Stimulated activated CD4-positive, alpha-beta T cell treated with anti-CD3 and anti-CD28 coated beads, Interleukin-4, amount 100 ng/mL, for 1 hour (primary cell): ENCODE measurements at places on chromosomes 6 and 20.

DNA sequence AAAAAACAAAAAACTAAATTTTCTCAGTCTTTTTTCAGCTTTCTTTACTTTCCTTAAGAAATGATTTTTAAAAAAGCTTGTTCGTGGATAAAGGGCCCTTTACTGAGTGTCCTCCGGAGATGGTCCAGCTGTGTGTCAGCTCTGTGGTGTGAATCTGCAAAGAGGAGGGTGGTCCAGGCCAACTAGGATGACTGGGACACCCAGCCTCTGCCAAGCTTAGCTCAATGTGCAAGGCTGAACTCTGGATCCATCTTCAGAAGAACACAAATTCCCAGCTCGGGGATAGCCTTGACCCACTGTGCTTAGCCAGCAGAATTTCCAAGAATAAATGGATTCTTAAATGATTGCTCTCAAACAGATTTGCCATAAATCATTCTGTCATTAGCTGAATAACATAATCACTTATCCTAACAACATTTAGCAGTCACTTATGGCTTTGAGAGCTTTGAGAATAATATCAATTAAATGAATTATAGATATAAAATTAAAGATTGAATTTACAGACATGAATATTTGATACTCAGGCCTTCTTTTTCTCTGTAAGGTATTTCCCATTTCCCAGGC lies 14.2 kb upstream of the CALHM5 start:
- DNase-seq, result no peak

DNA sequence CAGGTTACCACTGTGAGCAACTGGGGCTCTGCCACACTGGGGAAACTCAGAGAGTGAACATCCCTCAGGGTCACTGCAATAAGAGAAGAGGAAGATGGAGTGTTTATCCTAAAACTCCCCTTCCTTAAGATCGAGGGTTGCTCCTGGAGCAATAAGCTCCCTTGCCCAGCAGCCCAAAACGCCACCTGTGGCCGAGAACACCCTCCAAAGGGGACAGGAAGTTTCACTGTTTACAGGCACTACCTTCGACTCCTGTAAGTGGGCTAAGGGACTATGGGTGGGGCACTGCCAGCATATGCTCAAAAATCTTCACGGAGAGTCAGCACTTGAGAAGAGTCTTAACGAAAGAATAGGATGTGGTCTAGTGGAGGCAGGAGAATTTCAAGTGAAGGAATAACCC lies 132.5 kb downstream of the FAXC start:
- no peak for DNase-seq

GRCh38 chr6:8588176-8588575 lies 152.8 kb upstream of the SLC35B3 start:
- no peak for DNase-seq

- DNase-seq, result no peak
These were observed 7.6 kb downstream of the ENPP4 start for GRCh38 chr6:46137387-46137786.

- peak; percentile 67 for DNase-seq
These were observed 9.2 kb downstream of the SLCO4A1 start for GRCh38 chr20:62651285-62652021.

DNA sequence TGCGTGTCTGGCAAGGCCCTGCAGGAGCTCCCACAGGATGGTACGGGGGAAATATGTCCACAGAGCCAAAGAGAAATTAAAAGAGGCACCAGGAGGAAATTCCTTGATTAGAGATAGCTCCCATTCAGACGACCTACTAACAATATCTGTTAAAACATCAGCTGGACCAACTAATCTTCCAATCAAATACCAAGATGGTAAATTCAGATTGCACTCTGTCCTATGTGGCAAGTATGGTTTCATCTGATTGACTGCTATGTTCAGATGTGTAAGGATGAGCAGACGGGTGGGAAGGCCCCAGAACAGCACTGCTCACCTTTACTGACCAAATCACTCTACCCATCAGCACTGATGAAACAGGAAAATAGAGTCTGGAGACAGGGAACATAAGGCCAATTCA lies 19.5 kb downstream of the BPIFA2 start:
- DNase-seq, result no peak

DNA sequence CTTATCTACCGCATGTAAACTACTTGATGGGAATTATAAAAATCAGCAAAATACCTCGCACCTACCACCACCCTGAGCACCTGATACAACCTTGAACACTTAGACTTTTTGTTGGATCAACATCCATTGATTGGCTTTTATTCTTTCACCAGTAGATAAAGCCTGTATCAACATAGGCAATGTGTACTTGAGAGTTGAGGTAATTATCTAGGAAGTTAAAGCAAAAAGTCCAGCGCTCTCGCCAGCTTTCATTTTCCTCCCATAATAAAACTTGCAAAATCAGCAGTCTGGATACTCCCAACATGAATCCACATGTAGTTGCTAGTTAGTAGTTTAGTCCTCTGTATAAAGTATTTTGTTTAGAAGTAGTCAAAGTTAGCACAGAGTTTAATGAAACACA lies 132.0 kb upstream of the PRDM1 start:
- no peak for DNase-seq

GRCh38 chr6:2876210-2877056 lies 26.7 kb downstream of the SERPINB9 start:
- no peak for DNase-seq

GRCh38 chr6:155106456-155107115 lies 111.5 kb downstream of the TIAM2 start:
- DNase-seq, result no peak
